Brain microvascular endothelial cell (primary cell): ENCODE measurements at places on chromosomes 13 and 19.

DNA sequence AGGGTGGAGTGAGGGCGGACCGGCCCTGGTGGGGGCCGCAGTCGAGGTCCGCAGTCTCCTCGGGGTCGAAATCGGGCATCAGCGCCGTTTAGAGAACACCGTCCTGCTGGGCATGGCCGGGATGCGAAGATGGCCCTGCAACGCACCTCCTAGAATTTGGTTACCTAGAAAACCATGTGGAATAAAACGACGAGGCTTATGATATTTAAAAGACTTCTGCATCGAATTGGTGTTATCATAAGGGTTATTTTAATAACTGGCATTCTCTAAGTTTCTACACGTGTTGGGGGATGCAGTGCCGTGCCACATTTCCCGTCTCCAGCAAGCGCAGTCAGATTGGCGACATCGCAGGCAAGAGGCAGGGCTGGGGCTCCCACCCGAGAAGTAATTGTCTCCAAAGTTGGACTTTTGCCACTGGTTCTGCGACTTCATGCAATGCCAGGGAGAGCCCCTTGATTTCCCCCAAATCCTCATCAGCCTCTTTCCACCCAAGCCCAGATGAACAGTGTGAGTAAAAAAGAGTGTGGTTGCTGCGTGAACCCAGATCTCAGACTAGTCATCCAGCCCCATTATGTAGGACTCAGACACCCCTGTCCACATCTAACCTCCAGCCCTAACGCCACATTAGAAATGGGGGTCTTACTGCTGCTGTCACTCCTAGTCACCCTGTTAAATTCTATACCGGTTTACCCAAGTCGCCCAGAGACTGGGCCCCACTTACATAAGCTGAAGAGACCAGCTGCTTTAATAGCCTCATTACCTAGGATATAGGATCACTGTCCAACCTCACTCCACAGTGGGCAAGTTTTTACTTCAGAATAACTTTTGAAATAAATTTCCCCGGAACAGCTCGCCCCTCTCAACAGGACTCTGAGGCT, 571 bp upstream of the DHRS12 start:
- DNase-seq = no peak

DNA sequence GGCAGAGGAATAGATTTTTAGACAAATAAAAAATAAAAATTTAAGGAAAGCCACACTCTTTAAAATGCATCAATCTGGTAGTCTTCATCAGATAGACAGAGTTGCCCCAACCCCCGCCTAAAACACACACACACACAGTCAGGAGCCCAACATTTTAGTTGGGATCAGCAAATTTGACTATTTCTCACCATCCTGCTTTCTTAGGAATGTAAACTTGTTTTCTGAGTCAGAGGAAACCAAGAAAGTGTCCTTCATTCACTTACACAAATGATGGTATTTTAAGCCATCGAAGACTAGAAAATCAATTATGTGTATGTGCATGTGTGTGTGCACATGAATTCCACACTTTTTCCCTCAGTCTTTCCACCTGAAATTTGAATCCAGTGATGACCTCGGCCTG, 1657.5 kb downstream of the SLITRK1 start:
- DNase-seq = no peak

GRCh38 chr19:8511573-8512101, 2.3 kb downstream of the ZNF414 start:
- no peak for DNase-seq

- no peak for DNase-seq
These were observed 33.0 kb downstream of the GPC6 start for GRCh38 chr13:93259527-93260080.

DNA sequence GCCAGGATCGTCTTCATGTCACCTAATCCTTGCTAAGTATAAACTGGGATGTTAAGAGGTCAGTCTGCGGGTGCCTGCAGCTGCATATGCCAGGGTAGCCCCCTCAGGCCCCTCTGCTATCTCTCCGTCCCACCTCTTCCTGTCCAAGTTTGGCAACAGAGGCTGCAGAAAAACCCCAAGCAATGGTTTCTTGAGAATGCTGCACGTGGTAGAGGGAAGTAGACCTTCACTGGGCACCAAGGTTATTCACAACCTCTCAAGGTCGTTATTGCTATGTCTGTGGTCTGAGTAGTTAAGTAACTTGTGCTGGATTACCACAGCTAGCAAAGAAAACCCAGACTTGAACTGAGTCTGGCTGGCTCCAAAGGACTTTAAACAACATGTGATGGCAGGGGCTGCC, 77.9 kb upstream of the XPO4 start:
- DNase-seq = no peak

DNA sequence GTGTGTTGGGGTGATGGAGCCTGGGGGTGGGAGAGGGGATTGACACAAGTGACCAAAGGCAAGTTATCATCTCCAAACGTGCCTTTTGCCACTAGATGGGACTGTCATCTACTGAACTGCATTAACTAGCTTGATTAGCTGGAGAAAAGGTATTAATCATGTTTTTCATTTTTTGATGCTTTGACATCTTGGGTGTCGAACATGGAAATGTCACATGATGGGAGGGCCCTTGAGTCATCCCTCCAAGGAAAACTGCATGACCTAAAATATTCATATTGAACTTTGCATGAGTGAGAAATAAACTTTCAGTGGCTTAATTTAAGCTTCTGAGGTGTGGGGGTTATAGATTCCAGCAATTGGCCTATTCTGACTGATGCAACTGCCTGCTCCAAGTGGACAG, 73.3 kb downstream of the ALOX5AP start:
- DNase-seq = no peak

DNA sequence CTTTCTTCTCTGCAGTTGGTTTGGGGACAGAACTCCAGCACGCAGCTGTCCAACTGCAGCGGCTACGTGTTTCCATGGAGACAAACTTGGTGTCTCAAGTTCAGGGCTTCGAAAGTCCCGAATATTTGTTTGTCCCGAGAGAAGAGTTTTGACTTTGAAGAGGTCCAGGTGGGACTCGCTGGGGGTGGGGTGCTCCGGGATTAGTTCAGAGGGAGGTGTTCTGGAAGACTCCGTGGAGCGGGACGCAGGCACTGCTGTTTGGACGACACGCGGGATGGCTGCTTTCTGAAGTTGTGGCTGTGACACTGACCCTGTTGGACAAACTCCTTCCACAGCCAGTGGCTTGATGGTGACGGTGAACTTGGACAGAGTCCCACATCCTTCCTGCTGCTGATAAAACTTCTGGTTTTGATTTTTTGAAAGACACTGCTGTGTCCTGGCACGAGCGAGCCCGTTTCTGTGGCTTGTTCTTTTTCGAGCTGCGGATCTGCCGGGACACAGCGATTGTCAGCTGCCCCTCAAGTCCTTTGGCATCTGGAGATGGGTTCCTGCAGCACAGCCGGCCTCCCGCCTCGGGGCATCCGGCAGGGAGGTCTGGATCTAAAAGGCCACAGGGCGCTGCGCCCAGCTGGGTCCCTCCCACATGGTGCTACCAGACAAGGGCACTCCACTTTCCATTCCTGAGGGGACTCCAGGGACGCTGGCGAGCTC, 15.9 kb upstream of the RANBP3 start:
- DNase-seq = peak; percentile 27

- peak; percentile 16 for DNase-seq
These were observed 7.5 kb upstream of the LIN7B start for GRCh38 chr19:49106648-49107135.

GRCh38 chr13:110854866-110855265, 60.0 kb downstream of the ANKRD10 start:
- no peak for DNase-seq

GRCh38 chr19:54684527-54684926, 21.7 kb downstream of the LILRB4 start:
- DNase-seq = peak; percentile 2

GRCh38 chr13:29791508-29791907, 58.9 kb downstream of the UBL3 start:
- DNase-seq = no peak

- no peak for DNase-seq
These were observed 452.5 kb upstream of the ARGLU1 start for GRCh38 chr13:107020393-107020792.
